ENCODE measurements at places on chromosomes 2 and 18.

DNA sequence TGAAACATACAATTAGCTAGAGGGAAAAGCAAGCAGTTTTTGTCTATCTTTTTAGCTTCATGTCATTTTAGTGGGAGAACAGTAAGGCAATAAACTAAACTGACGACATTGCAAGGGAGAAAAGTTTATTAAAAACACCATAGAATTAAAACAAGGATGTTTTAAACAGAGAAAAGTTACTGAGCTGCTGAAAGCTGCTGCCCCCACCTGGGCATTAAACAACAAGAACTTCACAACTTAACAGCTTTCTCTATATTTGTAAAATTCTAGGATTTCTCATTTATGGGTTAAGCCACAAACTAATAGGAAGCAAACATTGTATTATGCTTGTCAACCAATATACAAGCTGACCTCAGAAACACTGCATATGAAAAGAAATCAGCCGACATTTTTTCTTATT lies 289.2 kb downstream of the ERBB4 start:
- no peak for DNase-seq

DNA sequence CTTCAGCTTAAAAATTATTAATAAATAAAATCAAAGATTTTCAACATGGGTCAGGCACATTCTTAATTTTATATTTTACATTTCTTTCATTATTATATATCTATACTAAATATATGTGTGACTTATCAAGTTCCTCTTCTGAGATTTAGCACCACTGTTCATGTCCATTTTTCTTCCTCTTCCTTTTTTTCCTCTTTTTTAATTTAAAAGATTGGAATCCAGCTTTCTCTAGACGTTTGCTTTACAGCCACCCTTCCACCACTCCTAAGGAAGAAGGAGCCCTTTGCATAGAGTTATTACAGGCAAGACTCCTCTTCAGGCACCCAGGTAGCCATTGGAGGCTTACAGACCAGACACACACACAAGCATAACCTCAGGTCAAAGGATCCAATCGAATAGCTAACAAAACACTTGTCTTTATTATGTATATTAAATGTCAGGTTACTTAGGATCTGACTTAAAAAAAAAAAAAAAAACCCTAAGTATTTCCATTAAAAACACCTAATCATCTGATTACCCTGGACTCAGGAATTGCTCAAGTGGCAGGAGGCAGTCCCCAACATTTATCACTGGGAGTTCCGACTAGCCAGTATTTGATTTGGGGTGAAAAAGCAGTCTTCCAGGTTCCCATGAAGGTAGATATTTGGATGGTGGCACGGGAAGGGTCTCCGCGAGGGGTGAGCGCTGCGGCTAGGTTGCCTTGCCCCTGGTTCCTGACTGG lies 2.4 kb upstream of the ZEB2 start:
- no peak for DNase-seq

GRCh38 chr2:217160978-217161973 lies 301.4 kb upstream of the TNP1 start:
- no peak for DNase-seq

DNA sequence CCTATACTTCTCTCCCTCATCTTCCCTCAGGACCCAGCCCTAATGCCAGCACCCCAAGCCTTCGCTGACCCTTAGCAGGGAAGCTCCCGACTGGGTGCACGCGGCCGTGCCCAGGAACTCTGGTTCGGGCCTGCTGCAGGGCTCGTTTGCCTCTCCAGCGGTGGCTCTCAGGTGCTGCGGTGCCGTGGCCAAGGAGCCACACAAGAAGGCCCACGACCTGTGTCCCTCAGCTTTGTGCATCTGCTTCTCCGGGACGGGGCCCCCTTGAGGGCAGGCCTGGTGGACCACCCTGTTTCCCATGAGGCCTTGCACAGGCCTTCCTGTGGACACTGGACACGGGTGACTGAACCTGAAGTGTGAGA lies 17.7 kb downstream of the BOK start:
- DNase-seq, result no peak

DNA sequence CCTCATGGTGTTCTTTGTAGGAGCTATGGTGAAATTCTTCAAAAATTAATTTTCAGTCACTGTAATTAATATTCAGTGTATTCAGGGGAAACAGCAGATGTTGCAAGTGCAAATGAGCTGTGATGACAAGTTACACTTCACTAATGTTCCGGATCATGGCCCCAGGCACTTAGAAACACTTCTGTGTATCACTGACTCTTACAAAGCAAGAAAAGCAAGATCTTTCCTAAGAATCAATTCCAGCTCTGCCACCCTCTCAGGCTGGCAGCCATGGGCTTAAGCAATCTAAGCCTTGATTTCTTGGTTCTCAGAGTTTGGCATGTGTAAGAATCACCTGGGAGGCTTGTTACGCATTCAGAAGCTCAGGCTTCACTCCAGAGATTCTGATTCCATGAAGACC lies 78.0 kb downstream of the MARCHF4 start:
- DNase-seq, result no peak

DNA sequence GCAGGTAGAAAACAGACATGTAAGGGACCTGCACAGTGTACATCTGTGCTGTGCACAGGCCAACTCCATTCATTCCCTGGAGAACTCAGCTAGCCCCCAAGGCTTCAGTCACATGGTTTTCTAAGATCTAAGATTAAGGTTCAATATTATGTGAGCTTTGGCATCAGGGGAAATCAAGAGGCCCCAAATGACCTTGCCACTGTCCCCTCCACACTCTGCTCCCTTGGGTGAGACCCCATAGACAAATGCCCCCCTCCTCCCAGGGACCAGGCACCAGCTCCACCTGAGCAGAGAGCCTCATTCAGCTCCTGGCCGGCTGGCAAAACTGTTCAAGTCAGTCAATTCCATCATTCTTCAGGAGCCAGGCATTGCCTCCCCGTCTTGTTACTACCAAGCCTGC lies 93.6 kb upstream of the TMEM18 start:
- DNase-seq, result no peak

- DNase-seq, result no peak
Measured at GRCh38 chr2:131127076-131127475, 21.9 kb downstream of the PLEKHB2 start.

GRCh38 chr2:192978395-192978794 lies 783.7 kb upstream of the TMEFF2 start:
- DNase-seq, result peak; percentile 54
